Activated CD4-positive, alpha-beta T cell treated with anti-CD3 and anti-CD28 coated beads, Interleukin-2, amount 10 ng/mL, durations not matched to agents 7 days and 5 days (primary cell): ENCODE measurements at places on chromosomes 3 and 15.

DNA sequence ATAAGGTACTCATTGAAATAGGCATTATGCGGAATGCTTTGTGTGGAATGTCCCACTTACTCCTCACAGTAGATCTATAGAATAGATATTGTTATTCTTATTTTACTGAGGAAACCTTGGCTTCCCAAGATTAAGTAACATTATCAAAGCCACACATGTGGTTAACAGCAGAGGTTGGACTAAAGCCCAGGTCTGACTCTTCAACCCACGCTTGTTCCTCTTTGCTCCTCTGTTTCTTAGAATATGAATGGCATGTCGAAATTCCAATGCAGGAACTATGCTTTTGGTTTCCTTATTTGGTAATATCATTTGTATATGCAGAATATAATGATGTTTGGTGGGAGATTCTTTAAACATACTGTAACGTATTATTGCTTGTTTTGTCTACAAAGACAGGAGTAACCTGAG is 818.8 kb upstream of the LMCD1 start:
- no peak for DNase-seq

GRCh38 chr3:172106989-172107388 is 67.6 kb downstream of the FNDC3B start:
- peak; percentile 82 for DNase-seq

DNA sequence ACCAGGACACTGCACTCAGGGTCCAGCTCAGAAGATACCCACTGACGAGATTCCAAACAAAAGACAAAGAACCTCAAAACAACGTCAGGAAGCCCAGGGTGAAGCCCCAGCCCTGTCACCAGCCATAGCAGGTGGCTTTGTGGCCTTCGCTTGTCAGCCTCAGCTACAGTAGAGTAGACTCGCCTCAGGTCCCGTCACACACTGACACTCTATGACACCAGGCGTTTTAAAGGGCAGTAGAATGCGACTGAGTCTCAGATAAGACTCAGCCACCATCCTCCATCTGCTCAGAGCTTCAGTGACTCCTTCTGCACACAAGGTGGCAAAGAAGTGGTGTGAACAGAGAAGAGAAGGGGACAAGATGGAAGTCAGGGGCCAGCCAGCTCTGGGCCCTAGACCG is 12.8 kb downstream of the RBPMS2 start:
- no peak for DNase-seq

DNA sequence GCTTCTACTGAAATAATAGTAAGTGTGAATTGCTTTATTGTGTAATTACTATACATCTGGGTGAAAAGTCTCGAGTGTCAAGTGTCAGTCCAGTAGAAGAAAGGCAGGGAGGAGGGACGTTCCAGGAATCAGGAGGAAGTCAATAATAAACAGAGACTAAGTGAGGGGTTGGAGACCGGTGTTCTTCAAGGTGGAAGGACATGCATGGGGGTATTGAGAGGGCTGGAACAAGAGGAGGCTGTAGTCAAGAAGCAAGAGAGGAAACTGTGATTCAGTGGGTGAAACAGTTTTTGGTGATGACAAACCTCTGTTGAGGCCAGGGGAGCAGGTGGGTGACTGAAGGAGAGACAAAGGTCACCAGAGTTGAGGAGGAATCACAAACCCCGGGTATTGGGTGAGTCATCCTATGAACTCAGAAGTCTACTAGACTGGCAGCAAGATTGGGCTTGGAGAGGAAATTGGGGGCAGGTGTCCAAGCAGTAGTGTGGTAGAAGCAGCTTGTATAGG is 11.6 kb upstream of the SCAMP5 start:
- no peak for DNase-seq

DNA sequence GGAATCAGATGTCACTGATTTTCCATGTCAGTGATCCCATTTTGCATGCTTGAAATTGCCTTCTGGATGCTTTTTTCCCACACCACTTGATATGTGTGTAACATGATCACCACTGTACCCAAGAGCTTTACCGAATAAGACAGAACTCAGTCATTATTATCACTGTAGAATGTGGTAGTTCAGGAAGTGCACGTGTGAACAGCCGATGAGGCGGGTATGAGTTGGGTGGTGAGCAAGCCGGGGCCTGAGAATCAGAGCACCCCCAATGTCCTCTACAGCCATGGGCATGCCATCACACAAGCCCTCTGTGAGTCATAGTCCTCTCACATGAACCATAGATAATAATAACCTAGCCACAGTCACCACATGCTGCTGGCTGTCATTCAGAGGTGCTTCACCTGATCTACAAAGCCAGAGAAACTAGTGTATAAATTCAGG is 470.8 kb downstream of the SOX2 start:
- DNase-seq, result no peak

DNA sequence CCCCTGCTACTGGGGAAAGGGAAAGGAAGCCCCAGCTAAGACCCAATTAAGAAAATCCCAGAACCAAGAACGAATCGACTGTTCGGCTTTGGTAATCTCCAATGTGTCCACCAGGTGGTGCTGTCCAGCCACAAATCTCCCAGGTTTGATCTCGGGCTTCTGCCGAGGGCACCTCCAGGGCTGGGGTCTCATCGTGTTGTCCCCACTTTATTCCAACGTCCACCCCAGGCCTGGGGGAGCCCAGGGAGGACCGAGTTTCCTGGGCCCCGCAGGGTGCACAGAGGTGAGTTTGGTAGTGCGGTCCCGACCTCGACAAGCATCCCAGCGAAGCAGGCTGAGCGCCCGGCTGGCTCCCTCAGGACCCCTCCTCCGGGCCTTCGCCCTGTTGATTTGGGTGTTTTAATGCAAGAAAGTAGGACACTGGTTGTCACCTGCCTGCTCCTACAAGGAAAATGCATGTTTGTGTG is 185.1 kb downstream of the GOLGA6L6 start:
- DNase-seq, result peak; percentile 94

- DNase-seq, result peak; percentile 68
These were observed 634 bp downstream of the STAG1 start for GRCh38 chr3:136751316-136752171.

DNA sequence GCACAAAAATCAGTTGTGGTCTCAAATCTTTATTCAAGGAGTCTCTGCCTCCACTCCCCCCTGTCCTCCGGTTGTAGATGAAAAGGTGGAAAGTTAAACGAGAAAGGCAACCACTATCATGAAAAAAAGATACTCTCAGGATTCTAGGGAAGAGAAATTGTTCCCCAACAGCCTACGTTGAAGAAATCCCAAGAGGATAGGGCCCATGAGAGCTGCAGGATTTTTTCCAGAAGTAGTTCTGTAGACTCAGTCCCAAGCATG is 14.3 kb downstream of the ZIC1 start:
- DNase-seq, result no peak

DNA sequence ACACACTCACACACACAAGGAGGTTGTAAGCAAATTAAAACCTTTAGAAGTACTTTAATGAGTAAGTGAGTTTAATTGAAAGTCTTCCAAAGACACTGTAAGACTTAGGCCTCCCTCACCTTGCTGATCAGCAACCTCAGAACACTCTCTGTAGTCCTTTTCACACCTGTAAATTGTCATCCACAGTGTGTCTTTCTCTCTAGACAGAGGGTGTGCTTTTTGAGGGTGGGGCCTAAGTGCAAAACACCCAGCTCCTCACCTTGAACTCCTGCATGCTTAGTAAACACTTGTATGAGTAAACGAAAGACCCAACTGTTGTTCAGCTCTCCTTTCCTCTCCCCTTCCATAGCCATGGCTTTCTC is 183.2 kb upstream of the IL12A start:
- DNase-seq, result no peak

GRCh38 chr15:100131321-100132224 is 210.2 kb downstream of the ADAMTS17 start:
- peak; percentile 30 for DNase-seq

- no peak for DNase-seq
These were observed 64.3 kb upstream of the PLCL2 start for GRCh38 chr3:16820485-16820884.

DNA sequence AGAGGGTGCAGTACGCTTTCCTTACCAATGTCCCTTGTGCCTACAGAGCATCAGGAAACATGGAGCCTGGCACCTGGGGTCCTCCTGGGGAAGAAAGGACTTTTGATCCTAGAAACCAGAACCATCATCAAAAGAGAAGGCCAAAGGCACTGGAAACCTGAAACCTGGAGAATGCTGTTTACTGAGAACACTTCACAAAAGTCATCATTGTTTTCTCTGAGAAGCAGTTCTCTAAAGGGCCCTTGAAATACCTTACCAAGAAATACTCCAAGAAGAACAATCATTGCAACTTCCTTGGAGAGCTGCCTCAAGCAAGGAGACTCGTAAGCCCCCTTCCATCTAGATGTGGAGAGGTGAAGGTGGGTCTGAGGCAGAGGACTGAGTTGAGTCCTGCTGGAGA is 66.0 kb downstream of the TLE3 start:
- no peak for DNase-seq

DNA sequence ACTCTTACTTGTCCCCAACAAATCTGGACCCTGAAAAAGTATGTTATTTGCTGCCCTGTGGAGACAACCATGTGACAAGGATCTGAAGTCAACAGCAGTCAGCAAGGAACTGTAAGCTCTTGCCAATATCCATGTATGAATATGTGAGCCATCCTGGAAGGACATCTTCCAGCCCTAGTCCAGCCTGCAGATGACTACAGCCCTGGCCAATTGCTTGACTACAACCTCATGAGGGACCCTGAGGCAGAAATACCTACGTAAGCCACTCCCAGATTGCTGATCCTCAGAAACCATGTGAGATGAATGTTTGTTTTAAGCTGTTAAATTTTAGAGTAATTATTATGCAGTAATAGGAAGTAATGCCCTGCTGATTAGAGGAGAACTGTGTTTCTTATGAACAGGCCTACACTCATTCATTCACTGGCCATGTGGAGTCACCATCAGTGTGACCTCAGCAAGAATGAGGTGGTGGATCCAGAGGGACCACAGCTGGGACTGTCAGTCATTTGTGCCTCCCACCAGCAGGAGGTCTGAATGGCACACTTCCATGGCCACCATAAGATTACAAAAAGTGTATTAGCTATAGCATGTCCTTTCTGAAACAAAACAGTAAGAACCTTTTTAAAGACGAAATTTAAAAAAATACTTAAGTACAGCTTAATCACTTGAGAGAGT is 92.6 kb downstream of the TFDP2 start:
- DNase-seq, result no peak

DNA sequence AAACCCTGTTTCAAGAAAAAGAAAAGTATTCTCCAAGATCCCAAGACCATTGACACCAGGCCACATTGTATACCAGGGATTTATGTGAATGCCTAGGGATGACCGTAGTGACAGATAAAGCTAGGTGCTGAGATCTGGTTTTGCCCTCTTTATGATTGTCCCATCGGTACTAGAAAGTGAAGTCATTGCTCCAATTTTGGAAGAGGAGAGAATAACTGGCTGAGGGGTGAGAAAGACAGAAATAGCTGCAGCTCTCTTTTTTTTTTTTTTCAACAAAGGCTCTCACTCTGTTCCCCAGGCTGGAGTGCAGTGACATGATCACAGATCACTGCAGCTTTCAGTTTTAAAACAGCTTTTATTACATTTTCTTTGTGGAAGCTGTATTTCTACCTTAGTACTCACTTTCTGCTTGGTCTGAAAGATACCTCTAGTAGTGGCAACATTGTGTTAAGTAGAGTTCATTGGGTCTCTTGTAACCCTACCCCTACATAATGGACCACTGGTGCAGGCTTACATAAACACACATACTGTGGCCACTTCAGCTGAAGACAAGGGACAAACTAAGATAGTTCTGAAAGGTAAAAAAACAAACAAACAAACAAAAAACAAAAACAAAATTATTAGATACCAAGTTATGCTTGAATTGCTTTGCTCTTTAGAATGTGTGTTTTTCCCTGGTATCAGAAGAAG is 18.0 kb downstream of the ZSCAN29 start:
- DNase-seq, result no peak

DNA sequence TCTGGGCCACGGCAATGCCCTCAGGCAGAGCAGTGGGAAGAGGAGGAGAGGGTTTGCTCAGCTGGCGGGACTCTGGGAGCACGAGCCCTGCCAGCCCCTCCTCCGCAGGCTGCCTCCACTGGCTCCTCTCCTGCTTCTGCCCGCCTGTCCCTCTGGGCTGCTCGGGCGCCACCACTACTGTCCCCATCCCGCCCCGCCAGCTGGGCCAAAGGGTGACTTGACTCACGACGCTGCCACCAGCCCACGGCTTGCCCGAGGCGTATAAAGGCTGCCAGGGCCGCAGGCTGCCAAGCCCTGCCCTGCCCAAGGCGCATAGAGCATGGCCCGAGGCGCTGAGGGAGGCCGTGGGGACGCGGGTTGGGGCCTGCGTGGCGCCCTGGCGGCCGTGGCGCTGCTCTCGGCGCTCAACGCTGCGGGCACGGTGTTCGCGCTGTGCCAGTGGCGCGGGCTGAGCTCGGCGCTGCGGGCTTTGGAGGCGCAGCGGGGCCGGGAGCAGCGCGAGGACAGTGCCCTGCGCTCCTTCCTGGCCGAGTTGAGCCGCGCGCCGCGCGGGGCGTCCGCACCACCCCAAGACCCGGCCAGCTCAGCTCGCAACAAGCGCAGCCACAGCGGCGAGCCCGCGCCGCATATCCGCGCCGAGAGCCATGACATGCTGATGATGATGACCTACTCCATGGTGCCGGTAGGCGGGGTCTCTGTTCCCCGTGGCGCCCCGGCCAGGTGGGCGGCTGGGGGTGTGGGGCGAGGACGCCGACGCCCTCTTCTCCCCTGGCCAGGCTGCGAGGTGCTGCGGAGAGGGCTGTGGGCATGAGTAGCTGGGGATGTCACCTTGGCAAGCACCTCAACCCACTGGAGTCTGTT is at the start of gene GLDN:
TSS of gene GLDN (plus strand) at position 290 of the 861 bp plus-strand sequence. CDS start at position 320, 30 bp downstream.
- DNase-seq, result no peak

GRCh38 chr3:5304789-5305683 is 117.5 kb downstream of the EDEM1 start:
- DNase-seq, result peak; percentile 35

DNA sequence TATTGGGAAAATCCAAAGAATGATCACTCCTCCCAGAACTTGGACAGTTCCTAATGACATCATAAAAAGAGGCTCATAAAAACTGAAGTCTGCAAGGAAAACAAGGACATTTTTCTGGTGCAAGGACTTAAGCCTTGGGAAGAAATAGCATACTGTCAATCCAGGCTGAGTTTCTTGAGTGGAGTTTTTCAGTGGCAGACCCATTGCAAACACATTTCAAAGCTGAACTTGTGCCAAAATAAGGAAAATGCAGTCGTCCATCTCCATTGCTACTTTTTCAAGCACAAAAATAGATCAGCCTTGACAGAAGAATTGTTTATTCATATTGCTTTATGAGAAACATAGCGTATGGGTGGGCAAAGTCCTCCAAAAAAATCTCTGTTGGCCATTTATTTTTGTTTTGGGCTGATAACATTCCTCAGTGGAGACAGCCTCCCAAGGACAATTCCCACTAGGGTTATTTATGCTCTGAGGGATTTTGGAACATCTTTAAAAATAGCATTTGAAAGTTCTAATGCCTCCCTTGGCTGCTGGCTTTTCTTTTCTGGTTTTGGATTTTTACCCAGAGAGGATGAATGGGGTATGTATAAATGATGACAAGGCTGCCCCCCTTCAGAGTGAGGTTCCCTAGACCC is 220.0 kb downstream of the CADPS start:
- DNase-seq, result no peak

GRCh38 chr15:77869021-77869895 is 208.3 kb downstream of the TBC1D2B start:
- no peak for DNase-seq

GRCh38 chr3:108461661-108462111 is 48.7 kb downstream of the MYH15 start:
- no peak for DNase-seq
